Activated T-cell treated with anti-CD3 and anti-CD28 coated beads for 1 hour (primary cell): ENCODE measurements at places on chromosomes 11 and 22.

GRCh38 chr22:27394806-27395404 is 406.7 kb downstream of the MN1 start:
- DNase-seq = no peak

DNA sequence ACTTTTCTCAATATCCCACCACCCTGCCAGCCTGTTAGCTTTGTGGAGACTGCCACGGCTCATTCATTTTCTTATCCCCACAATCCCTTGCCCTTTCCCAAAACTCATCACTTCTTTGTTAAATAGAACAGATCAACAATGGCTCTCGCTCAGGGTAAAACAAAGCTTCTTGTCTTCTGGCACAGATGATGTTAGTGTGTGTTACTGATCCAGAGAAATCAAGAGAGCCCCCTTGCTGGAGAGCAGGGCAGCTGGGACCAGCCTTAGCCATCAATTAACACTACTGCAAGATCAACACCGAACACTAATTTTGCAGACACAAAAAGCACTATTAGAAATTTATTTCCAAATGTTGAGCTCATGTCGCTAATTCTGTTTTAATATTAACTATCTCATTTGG is 420.9 kb downstream of the TENM4 start:
- no peak for DNase-seq

- DNase-seq = no peak
These were observed 10.7 kb downstream of the BCL9L start for GRCh38 chr11:118914987-118915386.

DNA sequence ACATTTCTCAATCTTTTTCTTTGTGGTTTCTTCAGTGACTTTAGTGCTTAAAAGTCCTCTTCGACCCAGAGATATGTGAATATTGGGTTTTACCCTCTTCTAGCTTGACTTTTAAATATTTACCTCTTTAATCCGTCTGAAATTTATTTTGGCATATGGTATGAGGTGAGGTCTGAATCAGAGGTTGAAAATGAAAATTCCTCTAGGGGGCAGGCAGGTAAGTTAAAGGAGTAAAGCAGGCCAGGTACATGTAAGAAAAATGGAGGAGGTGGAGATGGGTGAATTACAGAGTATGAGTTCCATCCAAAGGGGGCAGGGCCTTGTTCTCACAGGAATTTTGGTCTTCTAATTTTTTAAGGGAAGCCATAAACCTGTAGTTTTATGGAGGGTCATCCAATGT is 263.8 kb upstream of the NARS2 start:
- DNase-seq = no peak

GRCh38 chr11:35348898-35349687 is 70.3 kb downstream of the SLC1A2 start:
- no peak for DNase-seq
